ENCODE measurements at places on chromosomes 2 and 18.

DNA sequence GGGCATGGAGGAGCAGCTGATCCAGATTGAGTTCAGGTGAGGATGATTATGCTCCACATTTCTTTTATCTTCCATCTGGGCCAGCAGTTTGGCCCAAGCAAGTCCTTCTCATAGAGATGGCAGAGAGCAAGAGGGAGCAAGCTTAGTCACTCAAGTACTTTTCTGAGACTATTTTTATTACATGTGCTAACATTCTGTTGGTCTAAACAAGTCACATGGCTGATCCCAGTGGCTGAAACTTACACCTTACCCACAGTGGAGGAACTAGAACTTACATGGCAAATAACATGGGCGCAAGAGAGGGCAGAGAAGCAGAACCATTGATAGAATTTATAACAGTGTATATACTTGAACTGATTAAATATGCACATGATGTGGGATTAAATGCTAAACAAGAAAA lies 105.7 kb downstream of the KYNU start:
- DNase-seq = no peak
- H3K4me3 ChIP-seq = no peak overlapping the region
- no peak overlapping the region for H3K27ac ChIP-seq
- H3K4me1 ChIP-seq = no peaks in the 10 kb centered on the region
- peaks cover 15% of the 10 kb centered on the region for H3K27me3 ChIP-seq

DNA sequence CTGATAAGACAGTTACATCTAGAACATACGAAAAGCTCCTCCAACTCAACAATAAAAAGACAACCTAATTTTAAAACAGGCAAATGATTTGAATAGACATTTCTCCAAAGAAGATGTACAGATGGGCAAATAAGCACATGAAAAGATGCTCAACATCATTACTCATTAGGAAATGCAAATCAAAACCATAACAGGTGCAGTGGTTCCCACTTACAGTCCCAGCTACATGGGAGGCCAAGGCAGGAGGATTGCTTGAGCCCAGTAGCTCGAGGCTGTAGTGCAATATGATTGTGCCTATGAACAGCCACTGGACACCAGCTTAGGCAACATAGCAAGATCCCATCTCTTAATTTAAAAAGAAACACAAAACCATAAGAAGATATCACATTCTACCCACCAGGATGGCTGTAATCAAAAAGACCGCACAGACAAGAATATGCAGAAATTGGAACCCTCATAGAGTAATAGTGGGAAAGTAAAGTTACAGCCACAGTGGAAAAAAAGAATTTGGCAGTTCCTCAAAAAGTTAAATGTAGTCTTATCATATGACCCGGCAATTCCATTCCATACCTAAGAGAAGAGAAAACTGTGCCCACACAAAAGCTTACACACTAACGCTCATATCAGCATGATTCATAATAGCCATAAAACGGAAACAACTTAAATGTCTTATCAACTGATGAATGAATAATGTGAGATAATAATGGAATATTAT lies 30.5 kb upstream of the ARMC9 start:
- no peak overlapping the region for H3K4me3 ChIP-seq
- no peaks in the 10 kb centered on the region for H3K27me3 ChIP-seq
- H3K36me3 ChIP-seq = peaks cover 56% of the 10 kb centered on the region

DNA sequence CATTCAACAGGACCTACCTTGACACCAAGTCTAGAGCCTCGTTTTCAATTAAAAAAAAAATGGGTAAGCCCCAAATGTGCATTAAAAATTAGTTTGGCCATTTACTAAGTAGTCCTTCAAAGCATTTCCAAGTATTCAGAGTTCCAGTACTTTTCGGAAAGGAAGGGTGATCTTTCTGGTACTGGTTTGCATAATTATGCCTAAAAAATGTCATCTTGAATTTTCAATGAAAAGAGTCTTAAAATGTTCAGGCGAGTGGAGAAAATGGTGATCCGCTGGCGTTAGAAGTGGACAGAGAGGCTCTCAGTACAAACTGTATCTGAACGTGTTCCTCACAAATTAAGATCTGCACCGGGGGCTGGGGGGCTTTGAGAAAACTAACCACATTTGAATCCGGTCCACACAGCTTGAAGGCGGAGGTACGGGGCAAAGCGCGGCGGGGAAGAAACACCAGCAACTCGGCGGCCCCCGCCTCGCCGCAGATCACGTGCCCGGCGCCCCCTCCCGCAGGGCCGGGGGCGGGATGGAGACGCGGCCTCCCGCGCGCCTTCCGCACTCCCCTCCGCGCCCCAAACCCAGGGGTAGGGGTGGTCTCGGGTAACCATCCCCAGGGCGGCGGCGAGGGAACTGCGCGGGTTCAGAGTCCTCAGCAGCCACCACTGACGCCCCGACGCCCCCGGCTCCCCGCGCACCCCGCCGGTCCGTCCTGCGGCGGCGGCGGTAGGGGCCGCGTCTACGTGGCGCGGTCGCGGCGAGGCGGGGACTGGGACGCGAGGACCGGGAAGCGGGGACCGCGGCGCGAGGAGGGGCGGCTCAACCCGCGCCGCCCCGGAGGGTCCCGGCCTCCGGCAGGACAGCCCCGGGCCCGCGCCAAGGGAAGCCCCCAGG lies 564 bp downstream of the LPIN2 start:
- peak; percentile 43 for DNase-seq
- H3K27me3 ChIP-seq = no peaks in the 10 kb centered on the region
- peaks cover 62% of the 10 kb centered on the region for H3K4me1 ChIP-seq
- H3K27ac ChIP-seq = peak overlapping the region; percentile 90
- peak overlapping the region; percentile 92 for H3K4me3 ChIP-seq

DNA sequence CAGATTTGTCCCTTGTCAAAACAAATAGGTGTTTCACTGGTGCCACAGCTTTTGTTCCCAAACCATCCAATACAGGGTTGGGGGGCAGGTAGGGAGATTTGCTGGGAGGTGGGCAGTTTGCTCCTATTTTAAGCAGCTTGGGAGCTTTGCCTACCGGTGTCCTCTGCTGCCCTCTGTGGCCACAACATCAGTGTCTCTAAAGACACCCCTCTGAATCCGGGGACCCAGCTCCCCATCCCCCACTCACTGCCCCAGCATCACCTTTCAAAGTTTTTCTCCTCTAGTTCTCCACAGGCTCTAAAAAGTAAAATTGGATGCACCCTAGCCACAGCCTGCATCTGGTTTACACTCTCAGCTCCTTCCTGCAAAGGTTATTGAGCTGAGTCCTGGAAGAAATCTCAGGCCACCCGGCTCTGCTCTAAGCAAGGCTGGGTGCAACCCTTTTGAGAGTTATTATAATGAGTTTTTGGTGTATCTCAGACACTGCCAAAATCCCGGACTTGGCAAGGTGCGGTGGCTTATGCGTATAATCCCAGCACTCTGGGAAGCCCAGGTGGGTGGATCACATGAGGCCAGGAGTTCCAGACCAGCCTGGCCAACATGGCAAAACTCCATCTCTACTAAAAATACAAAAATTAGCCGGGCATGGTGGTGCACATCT lies 2.9 kb upstream of the EPAS1 start:
- H3K4me1 ChIP-seq = peaks cover 18% of the 10 kb centered on the region
- peaks cover 6% of the 10 kb centered on the region for H3K36me3 ChIP-seq
- H3K4me3 ChIP-seq = no peak overlapping the region

GRCh38 chr2:101884423-101884822 lies 107.3 kb upstream of the IL1R2 start:
- no peak overlapping the region for H3K27ac ChIP-seq
- H3K36me3 ChIP-seq = peaks cover 59% of the 10 kb centered on the region
- DNase-seq = no peak
- no peaks in the 10 kb centered on the region for H3K27me3 ChIP-seq
- no peak overlapping the region for H3K4me3 ChIP-seq
- peaks cover 6% of the 10 kb centered on the region for H3K4me1 ChIP-seq

DNA sequence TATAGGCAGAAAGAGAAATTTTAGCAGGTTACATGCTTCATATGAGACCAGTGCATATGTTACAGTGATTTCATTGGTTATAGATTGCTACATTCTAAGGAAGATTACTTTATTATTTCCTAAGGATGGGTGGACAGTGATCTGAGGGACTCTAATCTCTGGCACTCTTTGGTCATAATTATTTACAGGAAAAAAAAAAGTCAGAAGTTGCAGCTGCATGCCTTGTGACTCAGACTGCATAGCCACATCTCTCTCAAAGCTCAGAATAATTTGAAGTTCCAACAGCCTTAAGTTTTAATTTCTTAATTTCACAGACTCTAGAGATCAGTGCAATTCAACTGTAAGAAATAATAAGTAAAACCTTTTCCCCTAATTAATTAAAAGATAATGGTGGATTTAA lies 27.1 kb upstream of the BARD1 start:
- H3K27me3 ChIP-seq = peaks cover 2% of the 10 kb centered on the region
- no peaks in the 10 kb centered on the region for H3K36me3 ChIP-seq

DNA sequence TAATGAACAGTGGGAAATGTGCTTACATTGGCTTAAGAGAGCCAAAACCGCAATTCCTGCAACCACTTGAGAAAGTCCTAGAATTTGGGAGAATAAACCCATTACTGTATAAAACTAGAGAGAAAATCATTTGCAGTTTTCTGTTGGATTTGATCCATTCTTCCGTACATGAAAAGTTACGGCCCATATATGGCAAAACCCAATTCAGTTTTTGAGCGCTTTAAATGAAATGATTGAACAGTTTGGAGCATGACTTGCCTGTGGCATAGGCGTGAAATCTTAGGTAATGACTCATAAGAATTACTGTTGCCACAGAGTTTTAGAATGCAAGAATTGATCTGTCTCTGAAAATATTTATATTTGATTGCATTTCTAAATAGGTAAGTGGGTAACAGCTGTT lies 52.0 kb downstream of the PHLPP1 start:
- no peak for DNase-seq
- H3K4me3 ChIP-seq = no peak overlapping the region
- no peak overlapping the region for H3K27ac ChIP-seq
- H3K36me3 ChIP-seq = peaks cover 2% of the 10 kb centered on the region

- peaks cover 78% of the 10 kb centered on the region for H3K27me3 ChIP-seq
- no peak overlapping the region for H3K4me3 ChIP-seq
- no peak for DNase-seq
- H3K27ac ChIP-seq = no peak overlapping the region
- no peaks in the 10 kb centered on the region for H3K4me1 ChIP-seq
These were observed 7.2 kb downstream of the SIX3 start for GRCh38 chr2:44948565-44949328.

GRCh38 chr18:23200756-23201155 lies 65.5 kb downstream of the CABLES1 start:
- H3K27ac ChIP-seq = no peak overlapping the region
- H3K27me3 ChIP-seq = peaks cover 11% of the 10 kb centered on the region
- H3K4me3 ChIP-seq = no peak overlapping the region
- peaks cover 5% of the 10 kb centered on the region for H3K4me1 ChIP-seq

DNA sequence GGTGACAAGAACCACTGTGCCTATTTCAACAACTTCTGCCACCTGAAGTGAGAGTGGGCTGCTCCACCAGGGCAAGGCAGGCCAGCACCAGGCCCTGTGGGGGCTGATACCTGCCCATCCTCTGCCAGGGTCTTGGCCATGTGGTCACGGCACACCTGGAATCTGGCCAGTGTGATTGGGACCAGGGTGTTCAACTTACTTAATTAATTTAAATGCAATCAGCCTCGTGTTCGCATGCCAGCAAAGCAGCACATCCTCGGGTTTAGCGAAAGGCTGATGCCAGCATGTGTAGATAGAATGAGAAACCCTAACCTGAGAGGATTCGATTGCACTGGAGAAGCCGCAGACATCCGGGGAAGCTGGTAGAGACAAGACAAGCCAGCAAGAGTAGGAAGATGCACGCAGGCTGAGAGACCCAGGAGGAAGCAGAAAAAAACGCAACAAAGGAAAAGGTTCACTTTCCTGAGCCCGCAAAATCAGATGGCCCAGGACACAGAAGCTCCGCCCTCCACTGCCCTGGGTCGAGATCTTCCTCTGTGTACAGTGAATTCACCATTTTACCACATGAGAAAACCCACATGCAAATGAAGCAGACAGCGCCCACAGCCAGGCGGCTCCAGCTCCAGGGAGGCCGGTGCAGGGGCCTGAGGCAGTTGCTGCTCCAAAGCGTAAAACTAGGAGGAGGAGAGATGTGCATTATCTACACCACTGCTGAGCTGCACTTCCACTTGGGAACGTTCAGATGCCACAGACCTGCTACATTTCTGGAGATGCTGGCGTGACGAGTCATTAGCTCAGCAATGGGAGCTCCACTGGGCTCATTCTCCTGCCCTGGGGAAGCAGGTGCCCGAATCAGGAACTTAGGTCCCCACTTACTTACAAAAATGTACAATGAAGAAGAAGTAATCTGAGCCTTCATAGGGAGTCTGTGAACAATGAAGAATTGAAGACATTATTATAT lies 92.1 kb downstream of the TMEM18 start:
- H3K27ac ChIP-seq = no peak overlapping the region
- peaks cover 12% of the 10 kb centered on the region for H3K4me1 ChIP-seq
- peak overlapping the region; percentile 55 for H3K4me3 ChIP-seq
- peak; percentile 20 for DNase-seq
- no peaks in the 10 kb centered on the region for H3K36me3 ChIP-seq

- no peak for DNase-seq
- H3K27ac ChIP-seq = no peak overlapping the region
- H3K4me3 ChIP-seq = no peak overlapping the region
These were observed 75.4 kb upstream of the IGFBP5 start for GRCh38 chr2:216770717-216771116.

DNA sequence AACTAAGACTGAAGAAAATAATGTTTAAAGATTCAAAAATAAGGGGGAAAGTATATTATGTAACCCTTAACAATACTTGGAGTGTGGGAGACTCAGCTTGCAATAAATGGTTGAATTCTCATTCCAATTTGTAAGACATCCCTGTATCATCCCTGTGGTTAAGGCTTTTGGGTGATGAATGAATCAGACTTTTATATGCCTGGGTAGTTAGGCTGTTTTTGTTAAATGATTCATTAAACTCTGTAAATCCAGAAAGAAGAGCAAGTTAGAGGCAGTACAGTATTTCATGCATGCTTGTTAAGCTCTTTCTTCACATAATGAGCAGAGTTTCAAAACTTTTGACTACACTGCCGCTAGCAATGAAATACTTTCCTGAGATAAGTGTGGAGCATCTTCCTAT lies 948.8 kb downstream of the SOCS6 start:
- H3K27me3 ChIP-seq = no peaks in the 10 kb centered on the region
- no peaks in the 10 kb centered on the region for H3K4me1 ChIP-seq
- no peak for DNase-seq
- no peak overlapping the region for H3K4me3 ChIP-seq
- H3K36me3 ChIP-seq = no peaks in the 10 kb centered on the region

DNA sequence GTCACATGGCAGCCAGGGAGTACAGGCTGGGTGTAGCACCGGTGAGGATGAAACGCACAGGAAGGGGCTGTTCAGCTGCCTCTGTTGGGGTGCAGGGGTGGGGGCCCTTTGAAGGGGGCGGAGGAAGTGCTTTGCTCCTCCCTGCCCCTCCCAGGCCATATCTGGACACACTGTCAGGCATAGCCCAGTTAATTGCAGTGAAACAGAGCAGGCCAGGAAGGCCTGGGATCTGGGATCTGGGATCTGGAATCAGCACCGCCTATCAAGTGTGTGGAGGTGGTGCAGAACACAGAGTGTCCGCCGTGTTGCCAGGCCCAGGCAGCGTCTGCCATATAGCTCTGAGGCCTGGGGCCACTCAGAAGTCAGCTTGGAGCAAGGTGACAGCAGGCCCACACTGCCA lies 119.3 kb upstream of the MSH2 start:
- H3K36me3 ChIP-seq = no peaks in the 10 kb centered on the region
- peaks cover 8% of the 10 kb centered on the region for H3K27me3 ChIP-seq
- DNase-seq = no peak
- H3K27ac ChIP-seq = no peak overlapping the region
- no peak overlapping the region for H3K4me3 ChIP-seq

Data from activated T-helper 1 cell treated with anti-CD3 and anti-CD28 coated beads, Interleukin-12 subunit alpha, Interleukin-12 subunit beta, Interleukin-2, Interleukin-4 antibody, amounts not matched to agents 30 ng/mL and 10 ng/mL and 1 ng/mL, durations not matched to agents 14 hours and 24 hours and 36 hours (primary cell).